Renal cortical epithelial cell (primary cell): ENCODE measurements at places on chromosomes 16 and 17. TPM values are rescaled to one million over a fixed set of nuclear protein-coding genes. Genes with fewer than 3 reads are reported as not detected.
A peak's percentile ranks its signal among the peaks of the same experiment; 100 is the strongest.

ITGA3 gene
- 882 and 1,202 TPM in 2 replicates for total RNA-seq

DOC2B gene
- total RNA-seq, result 2.8 and 77.6 TPM in 2 replicates

DNA sequence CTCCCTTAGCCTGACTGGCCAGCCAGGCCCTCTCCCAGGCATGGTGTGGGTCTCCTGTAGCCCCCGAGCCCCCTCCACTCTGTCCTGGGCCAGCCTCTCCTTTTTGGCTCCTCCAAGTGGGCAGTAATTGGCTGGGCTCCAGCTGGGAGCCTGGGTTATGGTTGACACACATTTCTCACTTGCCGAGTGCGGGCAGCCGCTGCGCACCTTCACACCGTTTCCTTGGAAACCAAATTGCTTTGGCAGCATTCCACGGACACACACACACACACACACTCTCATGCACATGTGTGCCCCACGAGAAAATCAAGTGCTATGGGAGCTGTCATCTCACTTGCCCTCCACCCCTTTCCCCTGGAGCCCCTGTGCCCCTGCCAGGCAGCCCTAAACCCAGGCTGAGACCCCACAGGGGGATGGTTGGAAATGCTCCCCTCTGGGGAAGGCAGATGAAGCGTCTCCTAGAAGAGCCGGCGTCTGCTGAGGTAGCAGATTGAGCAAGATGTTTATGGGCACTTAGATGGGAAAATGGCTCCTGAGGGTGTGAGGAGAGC is 402.7 kb upstream of the TNRC6C start:
- DNase-seq, result peak; percentile 71

DNA sequence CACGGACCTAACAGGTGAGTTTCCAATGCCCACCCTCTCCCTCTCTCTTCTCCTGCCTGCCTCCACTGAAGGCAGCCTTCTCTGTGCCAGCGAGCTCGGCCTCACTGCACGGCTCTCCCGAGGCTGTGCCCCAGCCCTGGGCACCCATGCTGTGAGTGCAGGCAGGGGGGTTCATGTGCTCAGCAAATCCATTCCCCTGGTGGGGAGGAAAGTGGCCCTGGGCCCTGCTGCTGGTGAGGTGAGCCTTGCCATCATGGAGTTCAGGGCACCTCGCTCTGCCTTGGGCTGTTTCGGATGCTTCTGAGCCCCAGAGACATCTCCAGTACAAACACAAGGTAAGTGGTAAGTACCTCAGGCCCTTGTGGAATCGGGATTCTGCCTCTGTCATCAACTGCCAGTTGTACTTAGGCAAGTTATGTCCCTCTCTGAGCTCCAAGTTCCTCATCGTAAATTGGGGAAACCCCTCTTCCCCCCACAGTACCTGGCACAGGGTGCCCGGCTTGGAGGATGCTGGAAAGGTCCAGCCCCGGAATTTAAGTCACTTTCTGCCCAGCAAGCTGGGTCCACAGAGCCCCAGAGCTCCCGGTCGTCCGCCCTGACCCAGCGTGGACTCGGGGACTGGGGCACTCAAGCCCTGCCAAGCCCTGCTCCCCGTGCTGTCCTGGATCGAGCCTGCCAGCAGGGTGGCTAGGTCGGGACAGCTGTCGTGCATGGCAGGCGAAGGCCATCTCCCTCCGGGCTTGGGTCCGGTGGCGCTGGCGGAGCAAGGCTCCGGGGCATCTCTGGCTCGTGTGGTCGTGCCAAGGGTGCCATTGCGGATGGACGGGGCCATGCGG is 684 bp upstream of the NUDT16L1 start:
- no peak for DNase-seq

DNA sequence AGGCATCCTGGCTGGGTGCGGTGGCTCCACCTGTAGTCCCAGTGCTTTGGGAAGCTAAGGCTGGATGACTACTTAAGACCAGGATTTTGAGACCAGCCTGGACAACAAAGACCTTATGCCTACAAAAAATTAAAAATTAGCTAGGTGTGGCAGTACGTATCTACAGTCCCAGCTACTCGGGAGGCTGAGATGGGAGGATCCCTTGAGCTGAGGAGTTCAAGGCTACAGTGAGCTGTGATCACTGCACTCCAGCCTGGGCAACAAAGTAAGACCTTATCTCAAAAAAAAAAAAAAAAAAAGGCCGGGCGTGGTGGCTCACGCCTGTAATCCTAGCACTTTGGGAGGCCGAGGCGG is 6.1 kb downstream of the MVP start:
- DNase-seq, result no peak

- DNase-seq, result peak; percentile 40
Measured at GRCh38 chr17:42313773-42314566, 25.7 kb downstream of the STAT5A start.

DNA sequence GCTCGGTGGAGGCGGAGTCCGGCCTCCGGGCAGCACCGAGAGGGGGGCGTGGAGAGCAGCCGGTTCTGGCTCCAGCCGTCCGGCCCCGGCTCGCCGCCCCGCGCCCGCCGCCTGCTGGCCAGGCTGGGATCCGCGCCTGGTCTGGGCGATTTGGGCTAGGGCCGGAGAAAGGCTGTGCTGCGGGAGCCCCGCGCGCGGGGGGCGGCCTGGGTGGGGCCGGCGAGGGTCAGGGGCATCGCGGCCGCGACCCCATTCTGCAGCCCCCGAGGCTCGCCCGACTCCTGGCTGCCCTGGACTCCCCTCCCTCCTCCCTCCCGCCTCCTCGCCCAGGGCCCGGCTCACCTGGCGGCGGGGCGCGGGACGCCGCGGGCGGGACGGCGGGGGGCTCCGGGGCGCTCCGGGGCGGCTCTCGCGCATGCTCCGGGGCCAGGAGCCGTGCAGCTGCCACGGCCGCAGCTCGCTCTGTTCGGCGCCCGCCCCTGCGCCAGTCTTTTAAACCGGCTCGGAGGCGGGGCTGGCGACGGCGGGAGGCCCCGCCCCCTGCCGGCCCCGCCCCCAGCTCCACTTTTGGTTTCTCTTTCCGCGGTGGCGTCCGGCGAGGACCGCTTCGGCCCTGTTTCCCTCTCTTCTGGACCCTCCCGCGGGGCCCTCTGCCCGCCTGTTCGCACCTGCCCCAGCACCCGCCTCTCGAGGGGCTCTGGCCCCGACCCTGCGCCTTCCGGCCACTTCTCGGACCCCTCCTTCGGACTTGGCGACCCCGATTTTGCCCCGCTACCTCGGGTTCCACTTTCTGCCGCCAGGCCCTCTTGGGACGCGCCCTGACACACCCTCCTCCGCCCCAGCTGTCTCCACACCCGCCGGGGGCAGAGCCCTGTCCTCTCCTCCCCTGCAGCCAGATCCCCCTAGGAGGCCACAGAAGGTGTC is at the start of gene SOCS1:
TSS of gene SOCS1 (minus strand) at position 468 of the 924 bp plus-strand sequence. CDS start 726 bp downstream, outside the sequence.
- DNase-seq, result peak; percentile 22
